NCI-H460 (cell line): ENCODE measurements at places on chromosomes 4 and X. TPM values are rescaled to one million over a fixed set of nuclear protein-coding genes. Genes with fewer than 3 reads are reported as not detected.

GRCh38 chrX:136941396-136942337 is 61.1 kb upstream of the RBMX start:
- no peak for DNase-seq

- DNase-seq, result no peak
Measured at GRCh38 chrX:138034136-138034535, 468.2 kb downstream of the ZIC3 start.

GRCh38 chr4:15809058-15809457 is 30.9 kb downstream of the CD38 start:
- no peak for DNase-seq

- DNase-seq, result no peak
Measured at GRCh38 chr4:80948141-80948540, 82.4 kb upstream of the BMP3 start.

DNA sequence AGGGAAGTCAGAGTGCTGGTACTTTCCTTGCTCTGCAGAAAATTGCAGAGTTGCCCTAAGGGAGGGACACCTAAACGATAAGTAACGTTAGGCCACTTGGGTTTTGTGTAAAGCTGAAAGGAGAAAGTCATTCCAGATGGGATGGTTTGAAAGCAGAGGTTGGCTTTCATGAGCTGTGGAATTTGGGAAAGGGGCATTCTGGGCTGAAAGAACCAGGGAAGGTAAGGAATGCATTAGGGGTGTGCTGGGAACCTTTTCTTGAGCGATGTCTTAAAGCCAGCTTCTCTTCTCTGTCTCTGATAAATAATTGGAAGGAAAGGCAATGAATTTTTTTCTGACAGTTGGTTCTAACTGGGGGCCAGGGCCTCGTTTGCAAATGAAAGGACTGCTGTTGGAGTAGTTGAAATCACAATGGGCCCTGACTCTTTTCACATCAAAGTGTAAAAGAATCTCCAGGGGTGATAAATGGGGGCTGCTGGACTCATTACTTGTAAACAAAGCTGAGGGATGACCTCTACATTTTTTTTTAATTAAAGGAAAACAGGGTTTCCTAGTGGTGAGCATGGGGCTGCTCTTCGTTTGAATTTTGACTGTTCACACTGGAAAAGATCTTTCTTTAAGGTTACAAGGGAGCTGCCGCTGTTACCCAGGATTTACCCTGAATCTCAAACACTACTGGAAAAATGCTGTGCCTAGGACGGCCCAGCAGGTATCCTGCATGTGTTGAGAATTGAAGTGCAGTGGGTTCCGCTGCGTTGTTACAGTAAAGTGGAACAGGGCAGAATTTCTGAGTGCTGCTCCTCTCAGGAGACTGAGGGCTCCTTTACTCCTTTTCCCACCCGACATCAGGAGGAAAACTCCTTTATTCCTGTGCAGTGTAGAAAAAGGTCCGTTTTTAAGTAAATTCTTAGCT is 25.0 kb downstream of the AFF1 start:
- DNase-seq, result no peak

WFS1 gene
- total RNA-seq, result 4.5 and 4.6 TPM in 2 replicates

GPR34 gene
- total RNA-seq, result 0.17 and 0.32 TPM in 2 replicates

PCSK1N gene
- total RNA-seq, result 7.5 and 8.1 TPM in 2 replicates
